ENCODE measurements at places on chromosomes 7 and 10. TPM values are rescaled to one million over a fixed set of nuclear protein-coding genes. Genes with fewer than 3 reads are reported as not detected.

Gene DBF4
- 11.4 TPM for total RNA-seq

DNA sequence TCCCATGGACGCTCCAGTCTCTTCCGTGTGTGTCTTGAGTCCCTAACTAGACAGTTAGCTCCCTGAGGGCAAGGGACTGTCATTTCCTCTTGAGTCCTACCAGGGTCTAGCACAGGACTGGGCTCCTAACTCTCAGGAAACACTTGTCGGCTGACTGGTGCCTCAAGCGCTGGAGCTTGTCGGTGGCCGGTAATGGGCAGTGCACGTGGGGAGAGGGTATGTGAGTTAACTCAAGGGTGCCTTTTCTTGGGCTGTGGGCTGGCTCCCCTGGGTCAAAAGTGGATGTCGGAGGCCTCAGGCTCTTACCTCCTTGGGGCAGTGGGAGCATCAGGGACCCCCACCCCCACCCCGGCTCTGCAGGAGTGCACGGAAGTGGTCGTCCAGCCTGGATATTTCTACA, 32.9 kb downstream of the ZNF775 start:
- DNase-seq, result no peak

GRCh38 chr7:52741670-52742290, 293.7 kb upstream of the POM121L12 start:
- DNase-seq, result no peak

DNA sequence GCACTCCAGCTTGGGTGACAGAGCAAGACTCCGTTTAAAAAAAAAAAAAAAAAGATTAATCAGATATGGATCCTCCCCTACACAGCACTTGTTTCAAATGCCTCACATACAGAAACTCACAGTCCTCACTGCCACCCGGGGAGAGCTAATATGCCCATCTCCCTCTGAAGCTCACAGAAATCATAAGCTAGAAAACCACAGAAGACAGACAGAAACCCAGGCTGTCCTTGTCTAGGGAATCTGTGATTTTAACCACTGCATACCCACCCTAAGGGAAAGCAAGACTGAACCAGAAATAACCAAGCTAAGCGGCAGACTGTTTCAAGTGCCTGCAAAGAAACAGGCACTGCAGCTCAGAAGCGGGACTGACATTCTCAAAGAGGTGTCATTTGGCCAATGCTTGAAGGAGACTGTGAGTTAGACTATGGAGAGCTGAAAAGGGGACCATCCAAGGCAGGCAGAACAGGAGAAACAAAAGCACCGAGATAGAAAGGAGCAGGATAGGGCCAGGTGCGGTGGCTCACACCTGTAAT, 37.6 kb downstream of the SLC37A3 start:
- no peak for DNase-seq

Gene AKR1C3
- 2.6 TPM for total RNA-seq

GRCh38 chr10:89670926-89671325, 25.9 kb upstream of the PANK1 start:
- DNase-seq, result no peak

Gene EVX1
- not detected for total RNA-seq

- DNase-seq, result no peak
Measured at GRCh38 chr10:6327961-6328698, 125.4 kb downstream of the PFKFB3 start.

DNA sequence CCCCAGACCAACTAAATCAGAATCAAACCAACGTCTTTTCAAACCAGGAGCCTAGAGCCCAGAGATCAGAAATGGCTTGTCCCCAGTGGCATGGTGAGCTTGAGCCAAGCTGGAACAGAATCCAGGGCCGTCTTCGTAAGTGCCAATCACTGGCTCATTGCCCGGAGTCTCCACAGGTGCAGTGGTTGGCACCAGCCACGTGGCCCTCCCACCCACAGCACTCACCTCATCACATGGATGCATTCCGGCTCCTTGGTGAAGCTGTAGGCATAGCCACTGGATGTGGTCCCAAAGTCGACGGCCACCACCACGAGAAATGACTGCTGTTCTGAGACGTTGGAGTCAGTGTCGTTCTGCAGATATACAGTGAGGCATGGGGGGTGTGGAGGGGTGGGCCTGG, 37.4 kb downstream of the HSPA12A start:
- DNase-seq, result no peak

DNA sequence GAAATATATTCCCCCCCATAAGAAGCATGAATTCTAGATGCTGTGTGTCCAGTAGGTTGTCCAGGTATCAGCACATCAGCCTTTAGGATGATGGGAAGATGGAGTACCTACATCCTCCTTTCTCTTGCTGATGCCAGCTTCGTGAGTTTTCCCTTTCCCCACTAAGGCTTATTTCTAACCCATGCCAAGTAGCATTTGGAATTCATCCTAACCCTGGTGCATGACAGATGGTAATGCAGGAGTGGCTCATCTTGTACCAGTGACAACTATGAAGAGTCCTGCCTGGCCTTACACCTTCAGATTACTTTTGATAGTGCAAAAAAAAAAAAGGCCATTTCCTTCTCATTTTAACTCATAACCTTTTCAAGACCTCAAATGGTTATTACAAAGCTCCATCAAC, 58.7 kb downstream of the ARHGAP21 start:
- no peak for DNase-seq

- DNase-seq, result no peak
Measured at GRCh38 chr7:127486654-127487053, 94.1 kb upstream of the ZNF800 start.

Gene NACAD
- total RNA-seq, result 1.4 TPM

DNA sequence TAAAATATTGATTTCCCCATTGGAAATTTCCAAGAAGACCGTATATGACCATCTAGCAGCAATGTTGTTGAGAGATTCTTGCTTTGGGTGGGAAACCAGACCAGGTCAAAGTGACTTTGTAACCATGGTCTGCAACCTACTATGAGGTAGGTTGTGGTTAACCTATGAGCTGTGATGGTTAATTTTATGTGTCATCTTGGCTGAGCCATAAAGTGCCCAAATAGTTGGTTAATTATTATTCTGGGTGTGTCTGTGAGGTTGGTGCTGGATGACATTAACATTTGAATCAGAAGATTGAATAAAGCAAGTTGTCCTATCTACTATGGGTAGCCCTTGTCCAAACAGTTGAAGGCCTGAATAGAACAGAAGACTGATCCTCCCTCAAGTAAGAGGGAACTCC, 18.3 kb upstream of the RALA start:
- no peak for DNase-seq

Gene SFTPA2
- total RNA-seq, result not detected

GRCh38 chr7:123535517-123535916, 1.1 kb upstream of the IQUB start:
- no peak for DNase-seq

DNA sequence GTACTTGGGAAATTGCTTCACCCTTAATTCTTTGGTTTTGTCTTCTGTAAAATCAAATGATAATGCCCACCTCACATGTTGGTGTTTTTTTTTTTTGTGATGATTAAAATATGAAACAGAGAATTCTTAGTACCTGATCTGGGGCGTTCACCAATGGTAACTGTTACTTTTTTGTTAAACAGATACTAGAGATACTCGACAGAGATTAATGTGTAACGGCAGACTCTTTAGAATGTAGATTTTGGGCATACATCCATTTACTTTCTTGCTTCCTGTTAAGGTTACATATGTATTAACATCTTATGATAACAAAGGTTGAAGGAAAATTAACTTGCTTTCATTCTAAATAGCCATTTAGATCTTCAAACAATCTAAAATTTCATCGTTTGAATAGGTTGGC, 23.3 kb downstream of the PLXDC2 start:
- DNase-seq, result no peak

Gene SPDYE2
- not detected for total RNA-seq

Gene SHOC2
- 73.8 TPM for total RNA-seq

Measured in skin of body (tissue), 3 donors.